A172 (cell line): ENCODE measurements at places on chromosomes 13 and 19.

DNA sequence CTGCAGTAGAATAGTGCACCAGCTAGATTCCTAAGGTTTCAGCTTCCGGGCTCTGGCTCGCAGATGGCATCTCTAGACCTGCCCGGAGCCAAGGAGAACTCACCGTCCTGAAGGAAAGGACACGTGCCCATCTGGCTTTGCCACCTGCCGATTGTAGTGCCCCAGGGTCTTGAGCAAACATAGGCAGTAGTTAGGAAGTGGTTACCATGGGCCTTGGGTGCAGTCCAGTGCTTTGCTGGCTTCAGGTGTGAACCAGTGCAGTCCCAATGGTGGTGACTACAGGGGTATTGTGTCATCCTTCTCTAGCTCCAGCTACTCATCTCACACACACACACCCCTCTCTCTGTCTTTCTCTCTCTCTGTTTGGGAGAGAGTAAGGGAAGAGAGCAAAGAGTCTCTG lies 61.4 kb upstream of the TEX29 start:
- no peak for DNase-seq

GRCh38 chr13:81874681-81875661 lies 1534.0 kb upstream of the SPRY2 start:
- peak; percentile 14 for DNase-seq

DNA sequence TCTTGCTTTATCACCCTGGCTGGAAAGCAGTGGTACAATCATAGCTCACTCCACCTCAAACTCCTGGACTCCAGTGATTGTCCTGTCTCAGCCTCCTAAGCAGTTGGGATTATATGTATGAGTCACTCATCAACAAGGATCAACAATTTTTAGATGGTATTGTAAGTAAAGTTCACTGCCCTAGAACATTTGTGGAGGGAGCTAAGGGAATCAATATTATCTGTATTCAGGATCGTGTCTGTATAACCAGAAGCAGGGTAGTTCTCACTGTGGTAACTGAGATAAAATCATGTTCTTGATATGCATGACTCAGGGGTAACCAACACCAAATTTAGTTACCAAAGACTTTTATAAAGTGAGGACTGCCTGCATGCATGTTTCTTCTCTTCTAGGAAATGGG lies 27.0 kb downstream of the ZMYM5 start:
- no peak for DNase-seq

DNA sequence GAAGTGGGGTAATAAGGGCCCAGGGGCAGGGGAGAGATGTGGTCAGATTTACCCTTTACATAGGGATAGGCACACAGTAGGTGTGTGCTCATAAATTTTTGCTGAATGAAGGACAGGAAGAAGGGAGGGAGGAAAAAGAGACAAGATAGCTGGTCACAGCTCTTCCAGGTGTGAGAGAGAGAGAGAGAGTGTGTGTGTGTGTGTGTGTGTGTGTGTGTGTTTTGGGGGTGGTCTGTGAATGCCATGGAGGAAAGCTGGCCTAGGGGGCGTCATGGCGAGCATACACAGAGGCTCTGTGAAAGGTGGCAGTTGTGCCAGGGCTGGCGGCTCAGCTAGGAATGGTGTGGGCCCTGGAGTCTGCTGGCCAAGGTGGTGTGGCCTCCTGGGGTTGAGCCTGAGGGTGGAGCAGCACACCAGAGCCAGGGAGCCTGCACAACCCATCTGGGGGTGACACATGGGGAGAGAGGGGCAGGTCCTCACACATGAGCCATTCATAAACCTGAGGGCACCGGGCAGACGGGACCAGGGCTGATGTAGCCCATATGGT lies 6.0 kb upstream of the PRX start:
- no peak for DNase-seq

- DNase-seq = no peak
These were observed 5.5 kb downstream of the MKNK2 start for GRCh38 chr19:2045501-2046045.

- no peak for DNase-seq
These were observed 24.1 kb upstream of the WDR18 start for GRCh38 chr19:960020-960419.

DNA sequence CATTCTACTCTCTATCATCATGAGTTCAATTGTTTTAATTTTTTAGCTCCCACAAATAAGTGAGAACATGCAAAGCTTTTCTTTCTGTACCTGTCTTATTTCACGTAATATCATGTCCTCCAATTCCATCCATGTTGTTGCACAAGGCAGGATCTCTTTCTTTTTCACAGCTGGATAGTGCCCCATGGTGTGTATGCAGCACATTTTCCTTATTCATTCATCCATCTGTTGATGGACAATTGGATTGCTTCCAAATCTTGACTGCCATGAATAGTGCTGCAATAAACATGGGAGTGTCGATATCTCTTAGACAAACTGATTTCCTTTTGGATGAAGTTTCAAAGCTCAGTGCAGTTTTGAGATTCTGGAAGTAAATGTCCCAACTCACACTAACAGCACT lies 326.9 kb downstream of the FGF9 start:
- no peak for DNase-seq

DNA sequence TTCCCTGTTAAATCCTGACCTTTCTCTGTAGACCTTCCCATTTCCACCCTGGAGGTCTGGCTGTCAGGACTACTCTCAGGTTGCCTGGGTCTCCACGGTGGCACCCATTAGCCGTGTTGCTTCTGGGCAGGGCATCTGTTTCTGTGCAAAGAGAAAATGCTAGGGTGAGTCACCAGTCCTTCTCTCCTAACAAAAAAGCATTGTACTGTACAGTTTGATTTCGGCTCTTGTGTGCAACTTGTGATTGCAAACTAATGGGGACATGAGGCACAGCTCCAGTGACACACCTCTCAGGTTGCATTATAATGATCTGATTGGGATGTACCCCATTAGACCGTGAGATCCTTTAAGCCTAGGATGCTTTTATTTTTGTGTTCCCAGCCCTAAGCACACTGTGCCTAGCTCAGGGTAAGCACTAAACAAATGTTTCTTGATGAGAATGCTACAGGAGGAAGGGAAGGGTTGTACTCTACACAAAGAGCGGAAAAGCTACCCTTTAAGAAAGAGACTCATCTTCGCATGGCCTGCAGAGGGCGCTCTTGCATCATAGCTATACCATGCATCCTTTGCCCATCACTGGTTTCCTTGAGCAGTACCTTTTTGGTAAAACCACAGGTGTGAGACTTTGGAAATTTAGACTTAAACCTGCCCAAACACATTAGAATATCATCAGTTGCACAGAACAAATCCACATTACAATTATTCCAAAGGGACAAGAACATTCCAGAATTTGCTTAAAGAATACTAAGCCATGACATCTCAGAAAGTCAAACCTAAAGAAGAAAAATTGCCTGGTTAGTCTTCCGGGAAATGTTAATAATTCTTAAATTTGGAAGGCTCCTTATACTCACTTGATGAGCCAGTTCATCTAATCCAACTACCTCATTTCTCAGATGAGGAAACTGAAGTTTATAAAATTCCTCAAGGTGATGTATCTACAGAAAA lies 20.3 kb upstream of the TRIM13 start:
- peak; percentile 67 for DNase-seq

- DNase-seq = no peak
These were observed 196.5 kb downstream of the GPC6 start for GRCh38 chr13:93422980-93423543.

GRCh38 chr13:106357198-106357597 lies 178.3 kb downstream of the EFNB2 start:
- DNase-seq = peak; percentile 40

GRCh38 chr19:5681391-5682106 lies 722 bp downstream of the HSD11B1L start:
- no peak for DNase-seq
